SIG-M5 (cell line): ENCODE measurements at places on chromosomes 7 and 10.

DNA sequence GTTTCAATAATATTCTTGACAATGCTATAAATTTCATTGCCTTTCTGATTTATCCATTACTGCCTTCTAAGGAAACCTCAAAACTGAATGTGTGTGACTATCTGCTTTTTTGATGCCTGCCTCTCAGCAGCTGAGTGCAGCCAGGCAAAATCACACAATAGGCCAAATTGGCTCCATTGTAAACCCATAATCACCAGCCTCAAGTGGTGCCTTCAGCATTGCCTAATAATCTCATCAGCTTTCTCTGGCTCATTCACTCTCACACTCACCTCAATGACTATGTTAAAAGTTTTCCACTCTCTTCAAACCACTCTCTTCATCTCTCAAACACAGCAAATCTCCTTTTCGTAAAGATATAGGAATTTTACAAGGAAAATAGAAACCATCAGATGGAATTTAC lies 182.5 kb upstream of the COL1A2 start:
- no peak for DNase-seq

DNA sequence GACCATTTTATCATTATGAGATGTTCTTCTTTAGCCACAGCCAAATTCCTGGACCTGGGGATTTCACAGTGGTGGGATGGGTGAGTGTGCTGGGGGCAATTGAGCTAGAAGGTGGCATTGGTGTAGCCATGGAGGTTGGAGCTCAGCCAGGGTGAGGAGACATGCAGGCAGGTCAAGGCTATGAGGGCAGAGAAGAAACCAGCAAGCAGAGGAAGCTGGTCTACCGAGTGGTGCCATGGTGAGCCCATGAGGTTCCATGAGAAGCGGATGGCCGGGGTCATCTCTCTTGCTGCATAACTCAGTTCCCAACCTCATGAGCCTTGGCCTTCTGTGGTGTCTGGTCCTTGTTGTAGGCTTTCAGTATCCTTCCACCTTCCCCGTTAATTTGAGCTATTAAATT lies 91.4 kb downstream of the CARD11 start:
- no peak for DNase-seq

DNA sequence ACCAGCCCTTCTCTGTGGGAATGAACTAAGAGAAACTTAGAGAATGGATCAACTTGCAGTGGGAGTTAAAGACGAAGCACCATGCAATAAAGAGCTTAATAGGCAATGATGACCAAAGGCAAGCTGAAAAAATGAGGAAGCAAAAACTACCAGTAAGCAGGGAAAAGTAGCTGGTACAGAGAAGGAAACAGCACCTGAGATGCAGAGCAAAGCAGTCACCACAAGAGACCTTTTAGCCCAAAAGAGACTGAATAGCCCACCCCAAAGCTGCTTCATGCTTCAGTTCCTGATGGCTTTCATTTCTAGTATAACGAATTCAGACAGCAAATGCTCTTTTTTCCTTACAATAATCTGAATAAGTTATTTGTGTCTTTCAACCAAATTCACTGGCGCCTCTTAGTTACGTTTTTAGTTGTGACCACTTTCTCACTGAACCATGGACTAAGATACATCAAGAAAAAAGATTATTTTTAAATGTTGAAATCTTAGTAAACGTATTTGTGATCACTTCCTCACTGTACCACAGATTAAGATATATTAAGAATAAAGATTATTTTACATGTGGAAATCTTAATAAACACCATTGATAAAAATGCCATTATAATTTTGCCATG lies 76.0 kb downstream of the USP6NL start:
- no peak for DNase-seq

DNA sequence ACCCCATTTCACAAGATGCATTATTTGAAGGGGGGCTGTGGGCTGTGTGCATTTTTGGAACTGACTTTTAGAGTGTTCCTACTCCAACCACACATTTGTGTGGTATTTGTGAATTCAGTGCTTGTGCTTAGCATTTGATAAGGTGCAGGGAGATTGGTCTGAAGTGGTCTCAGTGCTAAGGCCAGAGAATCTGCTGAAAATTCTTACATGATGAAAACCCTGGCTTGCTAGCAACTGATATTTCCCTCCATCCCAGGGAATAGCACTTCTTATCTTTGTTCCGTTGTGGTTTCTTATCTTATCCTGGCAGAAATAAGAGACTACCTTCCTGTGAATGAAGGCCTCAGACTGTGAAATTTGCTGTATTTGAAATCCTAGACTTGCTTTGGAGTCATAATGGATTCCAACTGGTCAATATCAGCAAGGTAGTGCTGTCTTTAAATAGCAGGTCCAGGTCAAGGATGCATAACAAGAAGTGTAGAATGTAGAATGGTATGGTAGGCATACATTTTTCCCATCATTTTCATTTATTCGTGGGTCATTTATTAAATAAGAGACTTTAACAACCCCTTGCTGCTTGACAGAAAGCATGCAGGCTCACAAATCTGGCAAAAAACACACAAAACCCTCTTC lies 986.9 kb downstream of the REEP3 start:
- DNase-seq, result no peak

DNA sequence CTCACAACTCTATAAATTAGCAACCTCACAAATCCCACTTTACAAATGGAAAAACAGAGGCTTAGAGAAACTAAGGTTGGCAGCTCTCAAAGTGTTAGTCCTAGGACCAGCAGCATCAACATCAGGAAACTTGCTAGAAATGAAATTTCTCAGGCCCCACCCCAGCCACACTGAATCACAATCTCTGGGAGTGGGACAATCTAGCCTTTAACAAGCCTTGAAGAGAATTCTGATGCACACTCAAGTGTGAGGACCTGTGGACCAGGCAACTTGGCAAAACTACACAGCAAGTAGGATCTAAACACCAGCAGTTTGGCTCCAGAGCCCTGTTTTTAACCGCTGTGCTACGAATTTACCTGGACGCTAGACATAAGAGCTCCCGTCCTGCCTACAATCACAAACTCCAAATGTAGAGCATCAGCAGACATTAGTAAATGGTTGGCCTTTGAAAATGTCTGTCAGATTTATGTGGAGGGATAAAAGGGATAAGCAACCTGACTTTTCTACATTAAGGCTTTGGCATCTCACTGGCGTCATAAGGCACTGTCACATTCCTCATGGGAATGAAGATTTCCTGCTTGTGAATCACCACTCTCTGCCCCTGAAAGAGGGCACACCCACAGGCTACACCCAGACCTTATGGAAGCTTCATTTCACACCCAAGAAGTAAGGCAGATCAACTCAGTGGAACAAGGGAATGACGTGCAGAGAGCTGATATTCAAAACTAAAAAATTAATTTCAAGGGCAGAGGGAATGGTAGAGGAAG lies 34.5 kb downstream of the PPP1R3C start:
- DNase-seq, result no peak

DNA sequence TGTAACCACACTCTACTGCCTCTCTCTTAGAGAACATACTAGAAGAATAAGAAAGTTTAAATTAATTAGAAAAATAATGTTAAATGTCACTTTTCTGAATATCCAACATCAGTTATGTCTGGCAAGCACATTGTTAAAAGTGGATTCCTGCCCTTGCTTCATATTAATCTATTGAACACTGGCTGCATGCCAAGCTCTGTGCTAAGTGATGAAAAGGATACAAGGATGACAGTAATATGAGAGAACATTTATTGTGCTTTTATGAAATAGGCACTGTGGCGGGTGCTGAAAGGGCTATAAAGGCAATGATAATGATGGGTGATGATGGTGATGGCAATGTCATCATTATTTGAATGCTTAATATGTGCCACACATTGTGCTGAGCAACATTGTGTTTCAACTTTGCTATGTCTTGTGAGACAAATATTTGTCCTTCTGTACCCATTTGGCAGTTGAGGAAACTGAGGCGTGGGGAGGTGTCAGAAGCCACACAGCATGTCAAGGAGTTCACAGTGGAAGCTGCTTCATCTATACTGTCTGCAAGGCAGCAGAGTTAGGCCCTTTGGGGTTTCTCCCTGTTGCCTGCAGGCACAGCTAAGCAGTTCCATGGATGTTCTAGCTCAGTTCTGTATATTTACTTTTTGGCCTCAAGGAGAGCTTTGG lies 64.2 kb upstream of the RAPGEF5 start:
- no peak for DNase-seq

GRCh38 chr7:76512941-76513816 lies 2.8 kb downstream of the UPK3B start:
- no peak for DNase-seq

- DNase-seq, result no peak
Measured at GRCh38 chr10:69976795-69977546, 75.7 kb upstream of the MACROH2A2 start.

GRCh38 chr10:78130966-78131710 lies 97.5 kb downstream of the RPS24 start:
- no peak for DNase-seq

DNA sequence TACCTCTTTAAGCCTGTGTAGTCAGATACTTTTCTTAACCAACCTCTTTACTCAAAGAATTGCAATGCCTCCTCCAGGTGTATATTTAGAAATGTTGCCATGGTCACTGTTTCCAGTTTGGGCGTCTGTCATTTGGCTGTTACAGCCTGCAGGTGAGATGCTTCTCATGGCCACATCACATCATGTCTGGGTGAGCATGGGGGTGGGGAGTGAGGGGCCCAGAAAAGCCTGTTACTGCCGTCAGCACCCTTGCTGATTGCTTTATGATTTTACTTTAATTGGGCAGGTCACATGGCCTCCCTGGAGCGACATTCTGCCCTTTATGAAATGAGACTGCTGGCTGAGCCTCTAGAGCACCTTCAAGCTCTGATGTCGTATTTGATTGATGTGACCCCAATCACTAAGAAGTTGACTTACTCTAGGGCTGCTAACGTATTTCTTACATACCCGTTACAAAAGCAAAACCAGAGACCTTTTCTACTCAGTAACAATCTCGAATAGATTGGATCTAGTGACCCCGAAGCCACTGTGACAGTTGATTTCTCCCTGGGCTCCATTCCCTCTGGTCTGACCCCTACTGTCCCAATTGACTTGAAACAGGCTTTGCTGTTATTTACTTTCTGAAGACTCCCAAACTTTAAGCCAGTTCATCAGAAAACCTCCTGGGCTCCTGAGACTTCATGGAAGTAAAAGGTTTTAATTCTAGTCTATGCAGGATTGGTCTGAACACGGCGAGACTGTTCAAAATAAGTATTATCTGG lies 60.7 kb downstream of the OTUD1 start:
- no peak for DNase-seq

DNA sequence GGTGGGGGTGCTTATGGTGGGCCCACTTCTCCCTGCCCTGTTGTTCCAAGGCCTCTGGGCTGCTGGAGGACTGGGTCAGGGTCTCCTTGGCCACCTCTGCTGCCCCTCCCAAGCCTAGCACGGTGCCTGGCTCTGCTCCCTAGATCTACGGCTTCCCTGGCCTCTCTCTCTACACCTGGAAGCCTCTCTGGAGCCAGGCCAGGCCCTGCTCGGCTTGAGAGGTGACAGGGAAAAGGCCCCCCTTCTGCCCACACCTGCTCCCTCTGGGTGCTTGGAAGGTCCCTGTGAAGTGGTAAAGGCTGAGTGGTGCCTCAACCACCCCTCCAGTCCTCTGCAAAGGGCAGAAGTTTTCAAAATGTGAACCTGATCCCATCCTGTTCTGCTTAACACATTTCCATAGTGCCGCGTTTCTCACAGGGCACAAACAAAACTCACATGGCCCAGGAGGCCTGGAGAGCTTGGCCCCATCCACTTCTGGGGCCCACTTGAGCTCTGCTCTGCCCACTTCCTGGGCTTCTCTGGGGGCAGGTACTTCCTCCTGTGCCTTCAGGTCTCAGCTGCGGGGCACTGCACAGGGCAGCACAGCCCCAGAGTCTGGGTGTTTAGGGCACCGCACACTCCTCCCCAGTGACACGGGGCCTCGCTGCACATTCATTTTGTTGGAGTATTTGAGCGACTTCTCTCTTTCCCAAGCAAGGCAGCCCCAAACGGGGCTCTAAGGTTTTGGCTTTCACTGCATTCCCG lies 169.9 kb downstream of the PIP4K2A start:
- no peak for DNase-seq
